ENCODE measurements at places on chromosomes 1 and 21. TPM values are rescaled to one million over a fixed set of nuclear protein-coding genes. Genes with fewer than 3 reads are reported as not detected.

HSPB7 gene
- 0.27 TPM for total RNA-seq

- H3K4me3 ChIP-seq, result no peak overlapping the region
- DNase-seq, result no peak
- peaks cover 17% of the 10 kb centered on the region for H3K27me3 ChIP-seq
- no peaks in the 10 kb centered on the region for H3K36me3 ChIP-seq
These were observed 540.0 kb downstream of the OMA1 start for GRCh38 chr1:58006421-58007046.

- no peaks in the 10 kb centered on the region for H3K4me1 ChIP-seq
- no peak overlapping the region for H3K4me3 ChIP-seq
- H3K27me3 ChIP-seq, result no peaks in the 10 kb centered on the region
- H3K36me3 ChIP-seq, result no peaks in the 10 kb centered on the region
- DNase-seq, result no peak
- no peak overlapping the region for H3K27ac ChIP-seq
These were observed 11.4 kb upstream of the TSNAX start for GRCh38 chr1:231517076-231517475.

GRCh38 chr1:41936107-41936506, 17.4 kb upstream of the HIVEP3 start:
- H3K27ac ChIP-seq, result peak overlapping the region; percentile 41
- H3K36me3 ChIP-seq, result no peaks in the 10 kb centered on the region
- no peaks in the 10 kb centered on the region for H3K27me3 ChIP-seq
- peaks cover 15% of the 10 kb centered on the region for H3K4me1 ChIP-seq
- DNase-seq, result peak; percentile 85

DNA sequence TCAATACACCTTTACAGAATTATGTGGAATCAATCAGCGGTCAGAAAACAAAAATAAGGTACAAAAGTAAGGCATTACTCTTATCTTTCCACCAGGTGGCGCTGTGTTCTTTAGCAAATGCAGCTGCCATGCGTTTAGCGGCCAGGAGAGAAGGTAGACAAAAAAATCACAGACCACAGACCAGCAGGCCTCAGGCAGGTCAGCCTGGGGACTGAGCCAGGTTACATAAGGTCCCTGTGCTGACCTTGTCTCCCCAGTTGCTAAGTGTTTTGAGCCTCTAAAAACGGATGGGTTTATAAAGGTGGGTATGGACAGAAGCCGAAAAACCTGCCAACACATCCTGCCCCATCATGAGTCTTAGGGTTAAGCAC, 2.8 kb downstream of the RGS16 start:
- H3K27me3 ChIP-seq, result no peaks in the 10 kb centered on the region
- H3K4me1 ChIP-seq, result no peaks in the 10 kb centered on the region
- DNase-seq, result peak; percentile 69
- H3K27ac ChIP-seq, result no peak overlapping the region
- H3K4me3 ChIP-seq, result no peak overlapping the region

DNA sequence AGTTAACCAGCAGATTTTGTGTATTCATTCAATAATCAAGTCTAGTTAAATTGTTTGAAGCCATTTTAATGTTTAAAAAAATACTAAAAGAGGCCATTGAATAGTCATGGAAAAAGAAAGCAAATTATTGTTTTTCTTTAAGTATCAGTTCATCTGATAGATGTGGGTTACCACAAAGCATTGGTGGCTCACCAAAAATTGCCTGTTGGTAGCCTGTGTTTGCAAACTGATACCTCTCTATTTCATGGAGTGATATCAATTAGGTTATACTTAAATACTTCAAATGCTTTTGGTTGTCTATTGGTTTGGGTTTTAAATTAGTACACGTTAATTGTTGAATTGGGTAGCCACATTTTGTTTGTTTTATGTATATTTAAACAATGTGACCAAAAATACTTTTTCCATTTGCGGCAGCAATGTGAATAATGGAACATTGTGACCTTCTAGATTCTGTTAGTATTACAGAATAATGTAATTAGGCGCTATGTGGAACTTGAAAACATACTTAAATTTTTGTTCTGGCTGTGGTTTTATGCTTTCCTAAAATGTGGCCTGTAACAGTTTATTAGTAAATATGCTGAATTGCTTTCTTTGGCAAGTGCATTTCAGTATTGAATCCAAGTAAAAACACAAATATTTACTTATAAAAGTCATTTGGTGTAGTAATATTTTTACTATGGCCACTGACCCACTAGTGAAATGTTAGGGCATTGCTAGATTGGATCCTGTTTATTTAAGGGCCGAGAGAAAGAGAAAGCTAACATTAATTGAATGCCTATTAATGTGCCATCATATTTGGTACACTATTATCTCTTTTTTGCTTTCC, 37.1 kb upstream of the NBL1 start:
- no peak for DNase-seq
- H3K4me3 ChIP-seq, result no peak overlapping the region

- no peak overlapping the region for H3K4me3 ChIP-seq
- H3K27ac ChIP-seq, result no peak overlapping the region
- peaks cover 30% of the 10 kb centered on the region for H3K27me3 ChIP-seq
- H3K36me3 ChIP-seq, result no peaks in the 10 kb centered on the region
These were observed 19.2 kb downstream of the NLRP3 start for GRCh38 chr1:247435030-247435758.

- DNase-seq, result no peak
- H3K36me3 ChIP-seq, result no peaks in the 10 kb centered on the region
- H3K4me3 ChIP-seq, result no peak overlapping the region
- H3K27me3 ChIP-seq, result peaks cover 8% of the 10 kb centered on the region
- no peak overlapping the region for H3K27ac ChIP-seq
These were observed 55.5 kb downstream of the TRABD2B start for GRCh38 chr1:47941609-47942239.

Data from HCT116 (cell line).